ENCODE measurements at places on chromosomes 1 and 21.

DNA sequence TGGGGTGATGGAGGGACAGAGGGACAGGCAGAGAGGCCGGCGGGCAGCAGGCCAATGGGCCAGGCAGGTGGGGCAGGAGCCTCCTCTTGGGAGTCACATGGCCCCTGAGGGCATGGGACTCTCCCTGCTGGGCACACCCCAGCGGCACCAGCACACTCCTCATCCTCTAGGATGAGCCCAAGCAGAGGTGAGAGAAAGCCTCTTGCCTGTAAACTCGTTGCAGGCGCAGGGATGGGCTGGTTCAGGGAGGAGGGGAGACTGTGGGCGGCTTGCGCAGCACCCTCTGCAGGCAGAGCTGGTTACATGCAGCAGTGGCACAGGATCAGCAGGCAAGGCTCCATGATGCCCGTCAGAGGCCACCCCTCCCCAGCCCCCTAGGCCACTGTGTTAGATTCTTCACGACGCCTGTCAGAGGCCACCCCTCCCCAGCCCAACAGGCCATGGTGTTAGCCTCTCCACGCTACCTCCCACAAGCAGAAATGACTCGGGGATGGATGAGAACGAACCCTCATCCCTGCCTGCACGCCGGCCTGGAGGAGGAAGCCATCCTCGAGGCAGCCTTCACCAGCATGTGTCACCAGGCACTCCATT, 209.7 kb upstream of the VAMP3 start:
- peak; percentile 30 for DNase-seq

DNA sequence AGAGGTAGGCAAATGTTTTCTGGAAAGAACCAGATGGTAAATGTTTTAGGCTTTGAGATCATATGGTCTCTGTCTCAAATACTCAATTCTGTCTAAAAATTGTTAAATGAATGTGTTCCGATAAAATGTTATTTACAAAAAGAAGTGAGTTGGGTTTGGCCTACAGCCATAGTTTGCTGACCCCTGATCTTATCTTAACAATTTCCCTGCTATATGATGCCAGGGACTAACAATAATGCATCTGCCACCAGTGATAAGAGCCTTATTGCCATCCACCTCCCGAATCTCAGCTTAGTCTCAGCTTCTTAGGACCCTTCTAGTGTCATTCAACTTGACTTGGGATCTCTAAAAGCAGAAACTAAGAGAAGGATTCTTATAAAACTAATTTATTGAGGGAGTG, 208.5 kb upstream of the ADGRL2 start:
- DNase-seq: no peak

GRCh38 chr1:230550428-230550827, 91.9 kb upstream of the COG2 start:
- peak; percentile 15 for DNase-seq

DNA sequence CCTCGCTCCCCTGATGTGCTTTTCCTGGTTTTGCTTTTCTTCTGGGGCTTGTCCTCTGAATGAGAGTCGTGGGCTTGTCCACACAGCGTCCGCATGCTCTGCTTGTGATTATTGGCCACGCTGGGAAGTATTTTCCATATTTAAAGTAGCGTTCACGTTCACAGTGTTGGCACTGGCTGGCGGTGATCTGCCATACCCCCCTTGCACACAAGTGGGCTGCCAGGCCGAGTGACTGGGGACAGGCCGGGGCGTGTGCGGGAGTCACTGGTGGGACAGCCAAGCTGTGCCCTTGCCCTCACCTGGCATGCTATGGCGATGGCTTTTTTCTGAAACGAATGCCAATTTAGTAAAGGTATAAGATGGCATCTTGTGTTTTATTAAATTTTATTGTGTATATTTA, 32.8 kb downstream of the SLC37A1 start:
- no peak for DNase-seq

- DNase-seq: peak; percentile 52
Measured at GRCh38 chr1:11320153-11320936, 47.3 kb downstream of the UBIAD1 start.

DNA sequence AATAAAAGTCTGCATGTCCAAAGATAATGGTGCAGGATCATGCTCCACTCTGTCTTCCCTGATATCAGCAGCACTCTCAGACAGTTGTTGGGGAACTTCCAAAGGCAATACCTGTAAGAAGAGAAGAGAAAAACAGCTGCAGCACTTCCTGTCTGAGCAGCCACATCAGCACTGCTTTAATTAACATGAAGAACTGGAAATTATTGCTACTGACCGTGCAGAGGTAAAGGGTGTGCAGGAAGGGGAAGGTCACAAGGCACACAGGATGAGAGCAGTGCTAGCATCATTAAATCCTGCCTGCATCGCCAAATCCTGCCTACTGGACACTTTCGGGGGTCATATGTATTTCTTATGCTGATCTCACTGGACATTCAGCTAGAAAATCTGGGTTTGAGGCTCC, 379.0 kb downstream of the LMX1A start:
- DNase-seq: no peak

DNA sequence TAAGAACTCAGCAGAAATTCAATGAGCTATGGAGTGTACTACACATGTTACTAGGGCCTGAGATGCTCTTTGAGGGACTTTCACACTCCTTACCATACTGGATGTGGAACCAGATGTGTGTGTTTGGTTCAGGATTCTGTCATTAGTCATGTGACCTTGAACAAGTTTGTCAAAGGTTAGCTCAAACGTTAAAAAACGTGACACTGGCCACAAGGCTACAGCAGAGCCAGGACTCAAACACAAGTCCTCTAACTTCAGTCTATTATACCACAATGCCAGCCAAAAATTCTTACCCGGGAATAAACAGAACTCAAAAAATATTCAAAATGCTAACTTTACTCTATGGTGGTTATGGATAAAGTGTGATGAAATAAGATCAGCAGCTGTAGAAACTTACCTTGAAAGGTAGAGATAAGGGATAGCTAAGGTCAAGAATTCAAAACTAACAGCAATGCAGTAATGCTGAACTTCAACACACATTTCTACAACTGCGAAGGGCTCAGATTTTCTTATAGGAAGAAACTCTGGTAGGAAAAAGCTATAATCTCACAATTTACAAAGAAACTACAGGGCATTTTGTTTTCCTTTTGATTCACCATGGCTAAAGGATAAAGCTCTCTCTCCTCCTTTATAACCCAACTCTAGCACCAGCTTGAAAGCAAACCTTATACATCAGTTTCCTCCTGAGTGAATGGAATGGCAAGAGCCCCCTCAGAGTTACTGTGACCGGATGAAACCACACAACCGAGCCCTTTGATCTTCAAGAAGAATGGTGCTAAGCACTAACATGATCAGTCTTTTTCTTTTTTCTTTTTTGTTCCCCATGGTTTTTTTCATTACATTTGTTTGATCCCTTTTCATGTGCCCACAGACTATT, 233.9 kb downstream of the SLC45A1 start:
- DNase-seq: no peak

DNA sequence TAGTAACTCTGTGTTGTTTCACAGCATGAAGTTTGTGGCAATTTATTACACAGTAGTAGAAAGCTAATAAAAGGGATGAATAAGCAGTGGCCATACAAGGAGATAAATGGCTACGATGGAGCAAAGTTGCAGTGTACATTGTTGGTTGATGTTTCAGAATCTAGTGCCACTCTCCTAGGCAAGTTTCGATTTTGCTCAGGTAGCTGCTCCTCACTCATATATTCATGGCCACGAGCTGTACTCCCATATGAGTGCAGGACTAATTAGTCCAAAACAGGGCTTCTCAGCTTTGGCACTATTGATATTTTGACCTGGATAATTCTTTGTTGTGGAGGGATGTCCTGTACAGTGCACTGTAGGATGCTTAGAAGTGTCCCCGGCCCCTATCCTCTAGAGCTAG, 30.0 kb upstream of the ATP1A1 start:
- peak; percentile 8 for DNase-seq

DNA sequence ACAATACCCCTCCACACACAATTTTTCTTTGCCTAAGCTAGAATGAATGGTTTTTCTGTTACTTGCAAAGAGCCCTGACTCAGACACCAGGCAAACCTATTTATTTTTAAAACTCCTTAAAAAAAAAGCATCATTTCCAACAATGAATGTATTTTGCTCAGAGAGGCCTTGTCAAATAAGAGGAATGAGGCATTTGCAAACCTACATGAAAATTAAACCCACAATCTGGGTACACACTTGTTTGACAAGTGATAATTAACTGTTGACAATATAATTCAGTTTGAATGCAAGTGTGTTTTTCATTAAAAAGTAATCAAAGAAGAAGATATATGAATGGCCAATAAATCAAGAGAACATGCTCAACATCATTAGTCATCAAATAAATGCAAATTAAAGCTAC, 339.5 kb downstream of the PTPRU start:
- no peak for DNase-seq

DNA sequence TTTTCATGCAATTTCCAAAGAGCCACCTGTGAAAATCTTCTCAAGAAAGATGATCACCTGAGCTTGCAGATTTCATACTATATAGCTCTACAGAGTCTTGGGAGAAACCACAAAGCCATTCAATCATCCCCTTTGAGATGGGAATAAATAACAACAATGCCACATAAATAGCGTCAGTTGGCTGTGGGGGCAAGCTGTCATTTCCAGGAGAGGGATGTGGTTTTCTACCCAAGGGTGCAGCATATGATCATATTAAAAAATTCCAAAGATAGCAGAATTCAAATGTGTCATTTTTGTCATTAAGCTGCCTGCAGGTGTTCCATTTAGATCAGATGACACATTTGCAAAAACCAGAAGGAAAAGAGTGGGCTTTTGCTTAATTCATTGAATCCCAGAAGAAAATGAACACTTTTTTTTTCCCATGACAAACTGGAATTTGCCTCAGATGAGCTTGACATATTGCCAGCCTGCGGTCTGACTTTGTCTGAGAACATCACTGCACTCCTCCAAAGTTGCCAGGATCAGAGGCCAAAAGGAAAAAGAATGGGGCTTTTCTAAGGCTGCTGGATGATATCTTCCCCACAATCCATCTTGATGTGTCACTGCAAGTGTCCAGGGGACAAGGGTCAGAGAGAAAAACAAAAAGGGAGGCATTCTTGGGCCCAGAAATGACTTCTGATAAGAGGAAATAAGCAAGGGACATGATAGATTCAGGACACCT, 314.1 kb upstream of the USP25 start:
- DNase-seq: no peak

DNA sequence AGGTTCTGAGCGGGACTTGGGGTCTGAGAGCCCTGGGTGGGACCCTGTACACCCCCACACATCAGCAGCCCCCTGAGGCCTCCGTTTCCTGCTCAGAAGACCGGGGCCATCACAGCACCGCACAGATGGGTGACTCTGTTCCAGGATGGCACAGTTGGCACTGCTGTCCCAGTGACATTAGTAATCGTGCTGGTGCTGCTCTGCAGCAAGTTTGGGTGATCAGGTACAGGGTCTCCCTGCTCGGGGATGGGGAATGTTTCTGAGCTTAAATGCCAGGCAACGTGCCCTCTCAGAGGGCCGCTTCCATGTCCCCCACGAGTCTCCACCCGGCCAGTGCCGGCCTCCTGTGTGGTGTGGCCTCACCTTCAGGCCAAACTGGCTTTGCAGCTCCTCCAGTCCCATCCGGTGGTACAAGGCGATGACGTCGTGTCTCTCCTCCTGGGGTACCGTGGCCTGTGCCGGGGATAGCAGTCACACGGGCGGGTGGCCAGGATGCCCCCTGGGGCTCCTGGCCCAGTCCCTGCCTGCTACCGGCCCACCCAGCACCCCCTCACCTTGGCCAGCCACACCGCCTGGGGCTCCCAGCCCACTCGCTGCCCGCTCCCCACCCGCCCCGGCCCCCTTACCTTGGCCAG, 17.1 kb downstream of the PRXL2B start:
- DNase-seq: no peak

- DNase-seq: no peak
Measured at GRCh38 chr1:3910049-3910731, 10.1 kb upstream of the C1orf174 start.

DNA sequence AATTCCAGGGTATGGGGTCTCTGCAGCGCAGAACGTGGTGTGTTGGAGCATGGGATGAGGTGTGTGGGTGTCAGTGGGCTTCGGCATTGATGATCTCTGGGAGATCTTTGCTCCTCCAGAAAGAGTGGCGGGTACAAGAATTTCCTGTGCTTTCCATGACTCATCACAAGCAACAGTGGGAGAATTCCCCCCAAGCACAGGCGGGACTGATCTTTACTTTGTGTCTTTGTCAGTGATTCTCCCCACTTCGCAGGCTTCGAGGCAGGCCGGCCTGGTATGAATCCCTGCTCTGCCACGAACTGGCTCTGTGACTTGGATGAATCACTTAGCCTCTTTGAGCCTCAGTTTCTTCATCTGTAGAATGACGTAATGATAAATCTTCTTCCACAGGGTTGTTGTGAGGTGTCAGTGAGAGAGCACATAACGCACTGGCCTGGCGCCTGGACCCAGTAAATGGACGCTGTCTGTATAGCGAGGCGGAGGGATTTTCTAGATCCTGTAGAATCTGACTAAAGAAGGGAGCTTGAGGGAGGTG, 2.0 kb downstream of the OPRD1 start:
- DNase-seq: no peak

Measured in activated CD4-positive, alpha-beta T cell treated with anti-CD3 and anti-CD28 coated beads, Interleukin-2, Interleukin-6, amounts not matched to agents 100 ng/mL and 50 ng/mL, durations not matched to agents 16 hours and 8 hours (primary cell).